ENCODE measurements at places on chromosomes 11 and 22.

DNA sequence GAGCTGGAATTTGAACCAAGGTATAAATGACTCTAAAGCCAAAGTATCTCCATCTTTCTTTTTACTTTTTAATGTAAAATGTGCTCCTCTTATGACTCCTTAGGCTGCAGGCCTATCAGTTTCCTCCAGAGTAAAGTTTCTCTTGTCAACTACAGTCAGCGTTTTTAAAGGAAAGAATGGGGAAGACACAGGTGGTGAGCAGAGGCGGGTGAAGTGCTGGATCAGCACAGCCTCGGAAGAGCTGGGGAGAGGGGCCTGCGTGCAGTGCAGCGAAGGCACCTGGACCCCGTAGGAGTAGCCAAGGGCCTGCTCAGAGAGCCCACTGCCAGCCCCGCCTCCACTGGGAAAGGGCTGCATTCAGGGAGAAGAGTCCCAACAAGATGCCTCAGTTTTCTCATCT lies 48.8 kb upstream of the ALX4 start:
- no peak for DNase-seq

DNA sequence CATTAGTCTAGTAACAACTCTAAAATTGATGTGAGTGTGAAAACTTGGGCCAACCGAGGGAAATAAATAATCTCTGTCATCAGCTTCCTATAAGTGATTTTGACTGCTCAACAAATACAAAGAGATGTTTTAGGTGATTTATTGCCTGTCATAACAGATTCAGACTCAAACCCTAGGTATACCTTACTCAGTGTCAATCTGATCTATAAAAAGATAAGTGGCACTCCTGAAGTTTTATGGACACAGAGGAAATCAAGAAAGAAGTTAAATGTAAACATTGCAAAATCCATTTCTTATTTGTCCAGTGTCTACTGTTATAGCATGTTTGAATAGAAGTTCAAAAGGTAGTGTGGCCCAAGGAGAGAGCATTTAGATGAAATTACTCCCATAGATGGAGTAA lies 30.4 kb upstream of the TYR start:
- no peak for DNase-seq

- DNase-seq = no peak
Observed at GRCh38 chr11:32426819-32427615, 8.3 kb downstream of the WT1 start.

- no peak for DNase-seq
Observed at GRCh38 chr11:86469491-86470388, 95.1 kb downstream of the CCDC81 start.

Data from T-helper 2 cell (primary cell).